ENCODE measurements at places on chromosomes 5 and 9.

DNA sequence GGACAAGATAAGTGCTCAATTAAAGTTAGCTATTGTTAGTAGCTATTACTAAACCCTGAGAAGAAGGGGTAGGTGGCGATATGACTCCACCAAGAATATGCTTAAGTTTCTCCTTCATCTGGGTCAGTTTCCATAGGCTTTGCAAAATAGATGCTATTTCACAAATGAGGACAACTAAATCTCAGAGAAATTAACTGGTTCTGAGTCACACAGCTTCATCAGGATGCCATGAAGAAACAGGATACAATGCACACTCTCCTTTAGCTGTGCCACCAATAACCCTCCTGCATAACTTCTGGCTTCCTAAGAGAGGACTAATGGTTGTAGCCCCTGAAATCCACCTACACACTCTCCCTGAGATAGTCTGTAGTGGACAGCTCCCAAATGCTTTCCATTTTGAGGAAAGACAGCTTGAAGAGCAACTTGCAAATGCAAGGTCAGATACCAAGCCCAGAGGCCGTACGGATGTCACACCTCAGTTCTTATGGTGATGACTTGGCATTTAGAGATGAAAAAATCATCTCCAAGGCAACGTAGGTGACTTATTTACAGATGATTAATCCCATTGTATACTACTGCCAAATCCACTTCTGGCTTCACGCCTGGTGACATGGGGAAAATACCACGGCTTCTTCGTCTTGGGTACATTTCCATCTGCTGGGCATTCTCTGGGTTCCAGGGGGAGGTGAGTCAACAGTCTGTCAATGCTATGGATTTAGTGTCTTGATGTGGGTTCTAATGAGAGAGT is 251.4 kb upstream of the IL12B start:
- DNase-seq = peak; percentile 85

DNA sequence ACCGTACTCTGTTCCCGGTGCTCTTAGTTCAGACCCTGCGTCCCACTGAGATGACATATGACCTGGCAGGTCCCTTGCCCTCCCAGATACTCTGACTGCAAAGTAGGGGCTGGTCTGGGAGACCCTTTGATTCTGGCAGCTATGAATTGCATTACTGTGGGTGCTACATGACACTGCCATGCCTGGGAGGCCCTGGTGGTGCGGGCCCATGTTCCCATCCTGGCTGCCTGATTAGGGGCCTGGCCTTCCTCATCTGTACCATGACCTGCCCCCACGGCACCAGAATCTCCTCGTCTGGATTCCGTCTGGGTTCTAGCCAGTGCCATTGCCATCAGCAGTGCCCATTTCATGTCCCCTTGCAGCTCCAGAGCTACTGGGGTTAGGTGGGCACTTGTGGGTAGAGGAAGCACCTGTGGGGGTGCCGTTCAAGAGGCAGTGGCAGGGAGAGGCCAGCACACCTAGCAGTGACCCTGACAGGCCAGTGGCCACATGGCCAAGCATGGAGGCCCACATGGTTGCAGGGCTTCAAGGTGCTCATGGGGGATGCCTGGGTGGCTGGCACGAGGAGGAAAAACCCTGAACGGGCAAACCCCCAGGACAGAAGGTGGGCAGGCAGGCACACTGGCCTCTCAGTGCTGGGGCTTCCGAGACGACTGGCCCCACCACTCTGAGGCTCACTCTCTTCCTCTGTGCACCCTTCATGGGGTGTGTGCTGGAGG is 69.7 kb downstream of the PHF2 start:
- no peak for DNase-seq

GRCh38 chr5:157049605-157050004 is 9.3 kb downstream of the HAVCR1 start:
- DNase-seq = no peak

DNA sequence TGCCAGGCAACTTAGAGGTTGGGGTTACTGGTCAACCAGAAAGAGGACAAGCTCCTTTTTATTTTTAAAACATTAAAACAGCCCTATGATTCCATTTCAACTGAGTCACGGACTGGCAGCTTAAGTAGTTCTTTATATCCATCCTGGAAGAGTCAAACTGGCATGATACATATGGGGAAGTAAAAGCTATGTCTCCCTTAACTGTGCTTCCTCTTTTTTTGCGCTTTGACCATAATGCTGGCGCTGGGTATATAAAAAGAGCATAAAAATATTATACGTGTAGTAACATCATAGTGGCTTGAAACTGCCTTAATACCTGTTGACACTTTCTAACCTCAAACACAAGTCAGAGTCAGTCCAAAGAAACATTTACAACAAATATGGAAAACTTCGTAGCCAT is 274.4 kb downstream of the CSNK1G3 start:
- no peak for DNase-seq

DNA sequence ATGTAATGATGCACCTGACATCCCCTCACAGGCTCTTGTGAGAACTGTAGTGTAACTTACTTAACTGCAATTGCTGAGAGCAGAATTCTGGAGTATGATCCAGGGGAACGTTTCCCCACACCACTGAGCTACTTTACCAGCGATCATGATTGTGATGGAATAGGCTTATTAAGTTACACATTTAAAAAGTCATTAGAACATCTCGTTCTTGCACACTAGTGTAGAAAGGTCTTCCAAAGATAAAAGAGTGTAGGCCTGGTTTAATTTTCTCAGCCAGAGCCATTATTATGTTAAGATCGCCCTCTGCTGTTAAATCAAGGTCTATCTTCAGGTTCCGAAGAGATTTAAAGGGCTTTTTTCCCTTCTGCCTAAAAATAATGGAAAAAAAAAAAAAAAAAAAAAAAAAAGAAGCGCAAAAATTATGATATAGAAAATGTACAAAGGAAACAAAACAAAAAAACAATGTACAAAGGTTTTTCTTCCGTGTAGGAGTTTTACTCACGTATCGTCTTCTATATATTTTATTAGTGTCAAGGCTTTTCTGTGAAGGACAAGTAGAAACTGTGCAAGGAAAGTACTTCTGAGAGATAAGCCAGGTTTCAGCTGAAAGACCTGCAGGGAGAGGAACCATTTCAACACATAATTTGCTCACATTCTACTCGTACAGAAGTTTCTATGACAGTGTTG is 18.6 kb upstream of the MOB3B start:
- no peak for DNase-seq

- no peak for DNase-seq
Measured at GRCh38 chr5:158255609-158256008, 396.7 kb upstream of the CLINT1 start.

DNA sequence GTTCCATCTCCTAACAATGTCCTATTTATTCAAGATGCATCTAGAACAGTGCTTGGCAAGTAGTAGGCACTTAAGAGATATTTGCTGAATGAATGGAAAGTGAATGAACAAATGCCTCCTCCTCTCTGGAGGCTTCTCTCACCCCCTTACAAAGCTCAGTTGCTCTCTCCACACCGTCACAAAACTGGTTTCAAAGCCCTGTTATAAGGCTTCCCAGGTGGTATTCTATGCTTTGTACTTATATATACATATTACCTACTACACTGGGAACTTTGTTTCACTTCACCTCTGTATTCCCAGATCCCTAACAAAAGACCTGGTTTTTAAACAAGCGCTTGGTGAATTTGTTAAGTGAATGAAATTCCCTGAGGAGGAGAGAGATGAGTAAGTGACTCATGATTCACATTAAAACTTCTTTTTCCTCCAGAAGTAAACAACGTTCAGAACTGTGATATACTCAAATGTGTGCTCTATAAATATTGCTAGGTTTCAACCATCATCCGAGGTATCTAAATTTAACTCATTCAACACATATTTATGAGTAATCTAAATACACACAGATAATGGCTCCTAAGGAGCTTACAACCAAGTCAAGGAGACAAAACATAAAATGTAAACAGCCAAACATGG is 36.0 kb downstream of the DENND1A start:
- no peak for DNase-seq

- DNase-seq = peak; percentile 28
Measured at GRCh38 chr9:92808726-92809451, 44.3 kb upstream of the BICD2 start.

- DNase-seq = peak; percentile 26
Measured at GRCh38 chr5:141343242-141343952, at the start of gene PCDHGA3. PCDHGA3 (plus strand) TSS chr5:141343829; CDS start chr5:141344034, 205 bp downstream.

GRCh38 chr9:135480071-135480939 is 723 bp downstream of the PPP1R26 start:
- DNase-seq = no peak

DNA sequence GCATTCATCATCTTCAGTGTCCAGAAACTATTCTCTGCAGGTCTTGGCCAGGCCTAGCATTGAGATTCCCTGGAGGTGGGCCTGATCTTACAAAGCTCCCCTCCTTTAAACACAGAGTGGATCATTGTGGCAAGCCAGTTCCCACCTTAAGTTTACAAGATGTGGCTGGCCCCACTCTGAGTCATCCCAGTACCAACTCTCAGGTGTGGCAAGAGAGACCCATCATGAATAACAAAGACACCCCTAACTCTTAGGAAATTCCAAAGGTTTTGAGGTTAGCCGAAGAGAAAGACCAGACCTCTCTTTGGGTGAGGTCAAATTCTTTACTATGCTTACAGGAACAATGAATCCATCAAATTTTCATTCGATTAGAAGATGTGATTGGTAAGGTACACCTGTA is 78.2 kb downstream of the RFK start:
- no peak for DNase-seq

DNA sequence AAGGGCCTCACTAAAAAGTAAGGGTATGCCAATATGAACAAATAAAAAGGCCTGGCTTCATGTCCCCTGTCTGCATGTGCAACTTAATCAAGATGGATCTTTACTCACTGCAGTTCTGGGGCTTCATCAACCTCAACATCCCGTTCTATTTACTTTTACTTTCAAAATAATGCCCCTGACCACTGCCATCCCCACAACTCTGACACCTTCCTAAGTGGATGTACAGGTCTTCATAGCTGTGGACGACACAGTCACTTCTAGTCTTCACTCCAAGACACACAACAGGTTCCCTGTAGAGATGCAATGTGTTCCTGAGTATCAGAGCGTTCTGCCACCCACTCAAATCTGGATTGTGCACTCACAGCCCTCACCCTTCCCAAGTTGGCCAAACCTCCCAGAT is 136.1 kb downstream of the ENC1 start:
- DNase-seq = no peak

GRCh38 chr5:87452837-87453236 is 40.1 kb upstream of the CCNH start:
- DNase-seq = no peak

- no peak for DNase-seq
Measured at GRCh38 chr5:134450374-134450773, 38.7 kb upstream of the CDKN2AIPNL start.

GRCh38 chr5:7686794-7687193 is 164.1 kb downstream of the CFAP90 start:
- DNase-seq = no peak

GRCh38 chr9:136572828-136573625 is 27.2 kb upstream of the NOTCH1 start:
- no peak for DNase-seq

GRCh38 chr5:151164687-151165392 is 7.3 kb upstream of the ANXA6 start:
- peak; percentile 56 for DNase-seq

- DNase-seq = peak; percentile 39
Measured at GRCh38 chr5:113112435-113112834, 135.8 kb downstream of the DCP2 start.

GRCh38 chr9:11457825-11458790 is 845.3 kb upstream of the PTPRD start:
- DNase-seq = no peak

DNA sequence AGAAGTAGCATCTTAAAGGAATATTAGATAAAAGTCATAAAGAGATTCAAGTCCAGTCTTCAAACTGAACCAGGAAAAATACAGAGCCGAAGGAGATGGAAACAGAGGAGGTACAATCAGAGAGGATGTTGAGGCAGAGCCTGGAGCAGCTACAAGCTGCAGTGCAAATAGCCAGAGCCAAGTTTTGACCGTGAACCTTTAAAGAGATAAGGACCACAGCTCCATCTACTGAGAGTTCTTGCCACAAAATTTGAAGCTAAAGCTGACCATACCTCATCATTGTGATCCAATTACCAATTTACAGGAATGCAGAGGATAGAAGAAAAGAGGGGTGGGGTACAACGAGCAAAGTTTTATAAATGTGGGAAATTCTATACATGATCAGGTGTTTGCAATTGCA is 10.4 kb upstream of the DEPDC1B start:
- no peak for DNase-seq

DNA sequence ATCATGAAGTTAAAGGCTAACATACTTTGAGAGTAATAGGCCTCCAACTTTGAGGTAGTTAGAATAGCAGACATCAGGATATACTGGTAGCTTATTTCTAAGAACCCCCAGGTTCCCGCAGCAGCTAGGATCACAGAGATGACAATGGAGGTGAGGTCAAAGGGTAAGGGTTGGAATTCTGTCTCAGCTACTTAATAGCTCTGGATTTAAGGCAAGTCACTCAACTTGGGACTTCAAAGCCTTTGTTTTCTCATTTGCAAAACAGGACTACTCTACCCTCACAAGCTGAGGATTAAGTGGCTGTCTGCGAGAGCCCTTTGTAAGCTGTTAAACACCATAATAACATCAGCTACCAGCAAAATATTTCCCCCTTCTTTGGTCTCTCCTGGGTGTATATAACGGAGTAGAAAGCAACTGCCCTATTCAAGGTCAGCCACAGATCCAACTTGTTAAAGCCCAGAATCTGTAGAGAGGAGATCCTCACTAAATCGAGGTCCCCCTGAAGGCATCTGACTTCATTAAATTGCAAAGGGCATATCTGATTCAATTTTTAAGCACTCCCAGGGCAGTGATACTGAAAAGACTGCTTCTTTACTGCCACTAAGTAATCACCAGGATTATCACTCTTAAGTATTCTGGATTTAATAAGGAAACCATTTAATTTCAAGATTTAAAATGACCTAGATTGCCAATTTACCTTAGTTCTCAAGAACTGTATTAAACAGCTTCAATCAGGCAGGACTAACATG is 104.7 kb downstream of the DCP2 start:
- DNase-seq = no peak

DNA sequence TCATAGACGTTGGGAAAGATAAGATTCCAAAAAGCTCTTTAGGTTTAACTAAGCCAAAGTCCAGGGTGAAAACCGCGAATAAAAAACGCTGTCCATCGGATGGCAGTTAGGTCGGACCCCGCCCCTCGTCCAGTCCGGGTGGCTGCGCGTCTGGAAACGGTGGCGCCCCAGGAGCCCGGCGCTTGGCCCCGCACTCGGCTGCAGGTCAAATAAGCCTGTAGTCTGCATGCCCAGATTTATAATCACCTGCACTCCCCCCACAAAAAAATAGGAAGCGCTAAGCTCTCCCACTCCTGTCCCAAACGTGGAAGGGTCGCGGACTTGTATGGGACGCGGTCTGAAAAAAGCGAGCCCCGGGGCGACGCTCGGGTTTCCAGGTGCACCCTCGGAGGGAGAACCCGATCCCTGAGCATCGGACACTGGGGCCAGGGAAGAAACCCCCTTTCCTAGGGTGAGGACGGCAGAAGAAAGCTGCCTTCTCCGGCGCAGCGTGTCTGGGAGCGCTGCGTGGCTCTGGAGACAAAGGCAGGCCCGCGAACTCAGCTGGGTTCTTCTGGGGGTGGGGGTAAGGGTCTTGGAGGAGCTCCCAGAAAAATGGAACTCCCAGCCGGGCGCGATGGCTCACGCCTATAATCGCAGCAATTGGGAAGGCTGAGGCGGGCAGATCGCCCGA is 923 bp upstream of the ZBTB5 start:
- DNase-seq = peak; percentile 83
